ENCODE measurements at places on chromosomes 5 and 9.

DNA sequence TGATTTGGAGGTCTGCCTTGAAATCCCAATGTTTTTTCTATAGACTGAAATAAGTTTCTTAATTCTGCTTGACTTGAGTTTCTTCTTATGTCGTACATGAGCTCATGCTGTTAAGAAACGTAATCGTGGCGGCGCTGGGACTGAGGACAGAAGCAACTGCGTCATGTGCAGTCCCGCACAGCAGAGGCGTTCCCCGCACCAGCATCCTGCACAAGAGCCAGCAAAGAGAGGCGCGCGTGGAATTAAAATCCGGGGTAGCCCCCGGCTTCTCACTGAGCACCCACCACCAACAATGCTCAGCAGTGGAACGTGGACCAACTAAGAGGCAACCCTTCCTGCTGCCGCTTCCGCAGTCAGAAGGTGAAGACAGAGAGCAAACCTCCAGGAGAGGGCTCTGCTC is 496.2 kb upstream of the ADAMTS16 start:
- no peak for DNase-seq

- DNase-seq, result no peak
Observed at GRCh38 chr5:67178085-67178484, 18.5 kb downstream of the CD180 start.

DNA sequence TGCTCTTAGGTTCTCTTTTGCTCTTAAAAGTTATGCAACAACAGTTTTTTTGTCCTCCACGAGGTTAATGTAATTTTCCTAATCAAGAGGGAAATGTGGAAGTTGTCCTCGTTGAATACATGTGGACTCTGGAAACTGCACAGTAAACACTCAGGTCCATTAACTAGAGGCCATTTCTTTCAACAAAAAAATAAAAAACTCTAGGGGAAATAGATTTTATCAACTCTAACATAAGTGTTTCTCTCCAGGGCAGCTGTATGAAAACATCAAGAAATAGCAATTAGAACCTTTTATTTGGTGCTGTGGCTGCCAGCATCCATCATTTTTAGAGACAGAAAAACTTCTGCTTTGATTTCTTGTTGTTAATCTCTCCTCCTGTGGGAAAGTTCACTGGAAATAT is 288.6 kb downstream of the ICE1 start:
- DNase-seq, result no peak

DNA sequence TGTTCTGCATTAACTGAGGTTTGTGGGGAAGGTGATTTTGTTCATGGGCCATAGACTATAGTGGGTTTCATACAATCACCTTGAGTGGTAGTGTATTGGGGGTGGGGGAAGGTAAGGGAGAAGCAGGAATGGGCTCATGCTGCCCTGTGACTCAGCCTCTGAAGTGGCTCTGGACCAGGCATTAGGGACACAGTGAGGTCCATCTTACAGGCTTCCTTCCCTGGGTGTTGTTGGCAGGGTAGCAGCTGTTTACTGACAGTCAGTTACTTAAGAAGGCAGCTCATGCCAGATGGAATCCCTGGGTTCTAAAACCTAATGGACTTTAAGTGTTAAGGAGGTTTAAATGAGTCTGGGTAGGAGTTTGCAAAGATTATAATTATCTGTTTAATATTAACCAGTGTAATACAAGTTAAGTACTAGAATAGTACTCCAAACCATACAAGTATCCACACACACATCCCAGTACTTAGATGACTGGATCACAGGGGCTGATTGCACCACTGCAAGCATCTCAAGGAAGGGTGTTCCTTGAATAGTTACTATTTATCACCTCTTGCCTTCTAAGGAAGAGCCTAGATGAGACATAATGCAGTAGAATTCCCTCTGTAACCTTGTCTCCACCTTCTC is 59.3 kb downstream of the CAST start:
- DNase-seq, result no peak

DNA sequence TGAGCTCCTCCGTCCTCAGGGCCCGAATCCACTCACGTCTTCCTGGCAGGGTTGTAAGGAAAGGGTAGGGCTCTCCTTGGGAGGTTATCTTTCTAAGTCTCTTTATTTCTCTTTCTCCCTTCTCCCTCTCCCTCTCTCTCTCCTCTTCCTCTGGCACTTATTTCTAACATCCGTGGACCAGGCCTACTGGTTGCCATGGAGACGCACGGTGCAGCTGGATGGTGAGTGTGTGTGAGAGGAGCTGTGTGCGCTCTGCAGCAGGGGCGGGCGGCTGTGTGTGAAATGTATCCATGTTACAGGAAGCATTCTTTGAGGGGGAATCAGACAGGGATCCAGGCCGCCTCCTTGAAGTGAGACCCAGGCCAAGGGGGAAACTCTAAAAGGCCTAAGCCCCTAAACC is 32.2 kb downstream of the PCDH1 start:
- no peak for DNase-seq

- DNase-seq, result no peak
Observed at GRCh38 chr9:87656485-87656884, 69.4 kb upstream of the CTSL start.

GRCh38 chr9:17970277-17970676 is 391.4 kb downstream of the SH3GL2 start:
- no peak for DNase-seq

- no peak for DNase-seq
Observed at GRCh38 chr5:55445791-55446190, 89.0 kb downstream of the PLPP1 start.

- DNase-seq, result no peak
Observed at GRCh38 chr5:54460181-54460919, 4.9 kb downstream of the HSPB3 start.

DNA sequence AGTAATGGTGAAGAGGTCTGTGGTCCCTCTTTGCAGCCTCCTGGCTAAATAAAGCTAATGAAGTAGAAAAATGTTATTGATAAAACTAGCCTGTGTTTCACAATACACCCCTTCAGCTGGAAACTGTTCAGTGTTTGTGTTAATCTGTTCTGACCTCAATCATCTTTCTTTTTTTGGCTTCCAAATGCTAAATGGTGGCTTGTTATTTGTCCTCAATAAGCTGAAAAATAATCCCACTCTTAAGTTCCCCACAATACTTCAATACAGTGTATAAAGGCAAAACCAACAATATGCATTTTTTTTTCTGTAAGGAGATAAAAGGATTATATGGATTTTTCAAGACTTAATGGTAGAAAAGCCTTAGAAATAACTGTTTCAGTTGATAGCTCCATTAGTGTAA is 560.5 kb downstream of the TUSC1 start:
- no peak for DNase-seq

DNA sequence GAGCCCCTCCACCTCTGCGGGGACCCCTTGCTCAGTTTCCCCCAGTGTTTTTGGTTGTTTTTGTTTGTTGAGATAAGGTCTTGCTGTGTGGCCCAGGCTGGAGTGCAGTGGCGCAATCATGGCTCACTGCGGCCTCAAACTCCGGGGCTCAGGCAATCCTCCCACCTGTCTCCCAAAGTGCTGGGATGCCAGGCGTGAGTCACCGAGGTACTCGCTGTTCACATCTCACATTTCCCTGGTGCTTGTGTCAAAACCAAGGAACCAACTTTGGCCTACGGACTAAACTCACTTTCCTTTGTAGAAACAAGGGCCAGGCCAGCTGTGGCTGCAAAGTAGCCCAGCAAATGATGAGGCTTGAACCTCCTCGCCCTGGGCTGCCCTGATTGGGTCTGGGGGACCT is 9.7 kb upstream of the AJM1 start:
- DNase-seq, result no peak

DNA sequence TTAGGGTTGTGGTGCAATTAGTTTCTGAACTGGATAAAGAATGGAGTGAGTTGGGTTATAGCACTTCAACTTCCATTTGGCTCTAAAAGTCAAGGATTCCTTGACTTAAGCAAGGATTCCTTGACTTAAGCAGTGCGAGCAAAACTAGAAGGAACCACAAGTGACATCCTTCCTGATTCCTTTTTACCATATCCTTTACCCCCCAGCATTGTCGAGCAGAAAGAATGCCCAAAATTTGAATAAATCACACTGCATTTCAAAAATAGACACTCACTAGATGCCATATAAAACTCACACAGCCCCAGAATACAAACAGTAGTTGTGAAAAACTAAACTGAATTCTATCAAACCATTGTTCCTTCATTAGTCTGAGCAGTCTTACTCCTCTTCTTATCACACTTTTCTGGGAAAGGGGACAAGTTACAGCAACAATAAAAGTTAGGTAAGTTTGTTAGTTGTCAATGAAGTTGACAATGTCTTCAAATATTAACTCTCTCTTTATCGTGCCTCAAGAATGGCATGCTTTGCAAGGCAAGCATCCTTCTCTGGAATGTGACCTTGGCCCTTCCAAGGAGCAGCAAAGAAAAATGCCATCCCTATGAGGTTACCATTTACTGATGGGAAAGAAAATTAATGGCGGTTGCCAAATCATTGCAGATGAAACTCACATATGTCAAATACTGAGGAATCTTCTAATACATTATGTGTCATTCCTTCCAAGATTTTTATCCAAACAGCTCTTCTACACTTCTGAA is 273.3 kb upstream of the ANKRD55 start:
- DNase-seq, result no peak

DNA sequence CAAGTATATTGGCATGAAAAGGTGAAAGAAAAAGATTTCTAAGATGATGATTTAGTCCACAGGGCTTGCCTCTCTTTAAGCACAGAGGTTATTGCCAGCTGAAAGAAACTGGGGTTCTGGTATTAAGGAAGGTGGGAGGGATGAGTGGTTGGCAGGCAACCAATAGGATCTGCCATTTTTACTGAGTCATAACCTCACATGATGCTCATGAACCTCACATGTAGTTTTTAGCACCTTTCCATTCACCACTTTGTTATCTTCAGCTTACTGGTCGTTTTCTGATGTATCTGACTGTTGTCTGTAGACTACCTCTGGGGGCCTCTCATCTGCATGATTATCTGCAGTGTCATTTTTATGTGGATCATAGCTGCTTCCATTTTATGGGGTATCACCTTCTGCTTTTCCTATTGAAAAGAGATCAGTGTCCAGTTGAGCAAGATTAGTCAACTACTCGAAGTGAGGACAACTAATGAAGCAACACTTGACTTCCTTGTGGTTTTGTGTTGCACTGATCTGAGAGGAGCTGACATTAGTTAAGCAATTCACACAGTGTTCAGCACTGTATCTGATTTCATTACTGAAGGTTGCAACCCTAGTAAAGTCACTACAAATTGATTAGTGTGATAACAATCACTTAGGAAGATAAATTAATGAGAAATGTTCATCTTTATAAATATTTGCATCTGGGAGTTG is 186.3 kb downstream of the SGCD start:
- DNase-seq, result no peak
